AG04450 (cell line): ENCODE measurements at places on chromosomes 7 and 10.

DNA sequence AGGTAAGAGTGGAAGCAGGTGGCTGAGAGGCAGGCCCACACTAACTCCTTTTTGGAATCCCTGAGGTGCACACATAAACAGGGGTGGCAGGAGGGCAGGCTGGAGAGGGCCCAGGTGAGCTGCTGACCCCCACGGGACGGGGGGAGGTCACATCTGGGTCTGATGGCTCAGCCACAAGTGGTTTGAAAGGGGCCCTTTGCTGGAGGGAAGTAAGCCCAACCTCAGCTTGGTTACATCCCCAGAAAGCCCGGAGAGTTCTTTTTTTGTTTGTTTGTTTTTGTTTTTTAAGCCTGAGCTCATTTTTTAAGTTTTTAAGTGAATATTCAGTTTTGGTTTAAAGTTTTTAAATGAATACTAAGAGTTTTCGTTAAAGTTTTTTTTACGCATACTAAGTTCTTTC lies 72.8 kb upstream of the CUX1 start:
- no peak for DNase-seq

DNA sequence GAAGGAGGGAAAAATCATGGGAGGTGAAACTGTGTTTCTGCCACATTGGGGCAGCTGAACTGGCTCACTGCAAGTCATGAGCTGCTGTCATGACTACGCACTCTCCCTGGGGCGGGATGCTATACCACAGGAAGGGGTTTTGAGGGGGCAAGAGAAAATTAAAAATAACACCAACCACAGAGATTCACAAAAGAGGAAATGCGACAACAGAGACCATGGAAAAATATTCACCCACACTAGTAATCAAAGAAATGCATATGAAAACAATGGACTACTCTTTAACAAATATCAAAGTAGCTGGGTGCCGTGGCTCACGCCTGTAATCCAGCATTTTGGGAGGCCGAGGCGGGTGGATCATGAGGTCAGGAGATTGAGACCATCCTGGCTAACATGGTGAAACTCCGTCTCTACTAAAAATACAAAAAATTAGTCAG lies 65.2 kb upstream of the TM9SF3 start:
- no peak for DNase-seq

GRCh38 chr10:133176546-133176945 lies 16.5 kb downstream of the KNDC1 start:
- DNase-seq, result no peak

DNA sequence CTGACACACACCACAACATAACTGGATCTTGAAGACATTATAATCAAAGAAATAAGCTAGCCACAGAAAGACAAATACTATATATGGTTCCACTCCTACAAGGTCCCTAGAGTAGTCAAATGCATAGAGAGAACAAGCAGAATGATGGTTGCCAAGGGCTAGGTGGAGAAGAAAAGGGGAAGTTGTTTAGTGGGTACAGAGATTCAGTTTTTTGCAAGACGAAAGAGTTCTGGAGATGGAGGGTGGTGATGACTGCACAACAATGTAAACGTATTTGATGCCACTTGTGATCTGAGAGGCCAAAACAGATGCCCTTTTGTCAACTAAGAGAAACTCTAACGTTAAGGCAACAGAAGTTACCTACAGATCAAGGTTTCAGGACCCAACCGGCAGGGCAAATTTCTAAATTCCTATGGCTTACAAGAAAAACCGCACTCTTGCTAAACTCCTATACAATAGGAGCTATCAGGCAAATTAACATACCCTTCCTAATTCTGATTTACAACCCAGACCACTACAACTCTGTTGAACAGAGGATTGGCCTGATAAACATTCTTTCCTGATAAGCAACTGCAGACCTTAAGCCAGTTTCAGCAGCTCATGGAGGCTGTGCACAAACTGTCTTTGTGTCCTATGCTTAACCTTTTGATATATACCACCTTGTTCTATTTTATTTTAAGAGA lies 69.0 kb downstream of the FAM107B start:
- no peak for DNase-seq
